ENCODE measurements at places on chromosomes 11 and 22.

DNA sequence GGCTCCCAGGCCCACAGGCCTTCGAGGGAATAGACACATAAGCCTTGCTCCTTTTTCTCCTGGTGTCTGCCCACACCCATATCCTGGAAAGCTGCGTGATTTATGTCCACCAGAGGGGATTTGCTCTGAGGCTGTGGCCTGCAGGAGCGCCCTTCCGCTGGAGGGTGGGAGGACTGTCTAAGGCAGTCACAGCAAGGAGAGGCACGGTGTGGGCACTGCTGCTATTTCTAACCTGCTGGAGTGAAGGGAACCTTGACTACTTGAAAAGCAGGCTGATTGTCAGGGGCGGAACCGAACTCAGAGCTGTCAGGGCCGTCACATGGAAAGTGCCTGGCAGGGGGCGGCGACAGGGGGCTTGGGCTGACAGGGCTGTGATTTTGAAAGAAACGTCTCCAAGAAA is 3.7 kb downstream of the UPB1 start:
- no peak for DNase-seq

- DNase-seq = no peak
Observed at GRCh38 chr11:27089746-27090145, 49.1 kb downstream of the BBOX1 start.

GRCh38 chr11:29227811-29228210 is 789.0 kb downstream of the KCNA4 start:
- DNase-seq = no peak

DNA sequence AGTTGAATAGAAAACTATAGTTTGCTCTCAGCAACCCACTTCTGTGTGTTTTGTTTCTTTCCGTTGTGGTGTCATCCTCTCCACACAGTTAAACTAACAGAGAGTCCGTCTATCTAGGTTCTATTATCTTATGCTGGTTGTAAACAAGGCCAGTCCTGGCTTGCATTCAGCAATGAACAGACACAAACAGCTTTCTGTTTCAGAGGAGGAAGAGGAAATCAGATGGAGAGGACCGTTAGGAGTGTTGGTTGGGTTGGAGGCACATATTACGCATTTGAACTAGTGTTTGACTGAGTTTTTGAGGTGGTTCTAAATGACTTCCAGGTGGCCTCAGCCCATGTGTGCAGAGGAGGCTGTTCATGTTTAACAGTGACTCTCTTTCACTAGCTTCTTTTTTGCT is 129.5 kb upstream of the SORL1-AS1 start:
- DNase-seq = no peak

GRCh38 chr22:50017701-50018224 is 5.2 kb upstream of the IL17REL start:
- DNase-seq = no peak

Measured in C1 segment of cervical spinal cord (tissue), 14 donors.